ENCODE measurements at places on chromosomes 12 and 14.

DNA sequence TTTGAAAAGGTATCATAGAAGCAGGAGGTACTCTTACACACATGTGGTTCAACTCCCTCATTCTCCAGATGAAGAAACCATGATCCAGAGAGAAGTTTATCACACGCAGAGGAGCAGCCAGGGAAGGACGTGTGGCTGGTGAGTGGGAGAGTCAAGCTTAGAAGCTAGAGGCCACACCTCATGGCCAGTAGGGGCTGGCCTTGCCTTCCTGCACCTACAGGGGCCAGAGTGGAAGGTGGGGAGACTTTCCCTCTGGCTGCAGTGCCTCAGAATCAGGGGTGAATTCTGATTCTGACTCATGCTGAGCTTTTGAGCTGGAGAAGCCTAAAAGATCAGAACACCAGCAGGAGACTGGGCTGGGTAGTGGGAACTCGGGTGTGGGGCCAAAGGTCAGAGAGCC is 1067.9 kb downstream of the BCL11B start:
- no peak for DNase-seq

- DNase-seq: no peak
These were observed 319.5 kb upstream of the SFSWAP start for GRCh38 chr12:131391399-131391798.

GRCh38 chr14:99344051-99344758 is 72.2 kb upstream of the BCL11B start:
- no peak for DNase-seq

DNA sequence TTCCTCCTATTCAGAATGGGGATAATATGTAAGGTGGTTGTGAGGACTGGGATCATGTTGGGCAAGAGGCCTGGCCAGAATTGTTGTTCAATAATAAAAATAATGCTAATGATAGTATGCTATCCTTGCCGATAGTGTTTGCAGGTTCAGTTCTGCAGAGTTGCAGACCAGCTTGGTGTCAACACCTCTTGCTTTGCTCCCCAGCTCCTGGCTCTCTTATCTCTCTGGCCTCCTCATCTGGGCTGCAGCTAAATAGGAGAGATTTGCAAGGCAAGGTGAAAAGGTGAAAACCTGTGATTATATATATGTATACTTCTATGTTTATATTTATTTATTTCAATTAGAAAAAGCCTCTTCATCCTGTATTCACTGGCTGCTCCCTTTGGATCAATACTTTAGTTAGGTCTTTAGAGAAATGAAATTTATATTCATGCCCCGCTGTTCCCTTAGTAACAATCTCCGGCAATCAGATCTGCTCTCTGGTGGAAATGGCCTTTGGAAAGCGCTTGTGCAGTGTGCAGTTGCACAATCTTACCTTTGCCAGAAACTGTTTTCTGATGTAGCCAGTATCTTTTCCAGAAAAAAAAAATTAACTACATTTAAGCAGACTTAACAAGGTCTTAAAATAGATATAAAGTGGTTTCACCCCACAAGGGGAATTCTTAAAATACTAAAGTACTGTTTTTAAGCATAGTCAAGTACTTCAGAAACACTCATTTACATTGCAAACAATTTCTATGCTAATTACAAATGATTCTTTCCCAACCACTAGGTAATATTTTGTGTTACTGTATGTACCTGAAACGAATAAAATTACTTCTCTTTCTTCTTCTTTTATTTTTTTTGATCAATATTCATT is 19.1 kb upstream of the ACVR1B start:
- no peak for DNase-seq

- DNase-seq: no peak
These were observed 37.4 kb downstream of the PHLDA1 start for GRCh38 chr12:75994069-75994740.

DNA sequence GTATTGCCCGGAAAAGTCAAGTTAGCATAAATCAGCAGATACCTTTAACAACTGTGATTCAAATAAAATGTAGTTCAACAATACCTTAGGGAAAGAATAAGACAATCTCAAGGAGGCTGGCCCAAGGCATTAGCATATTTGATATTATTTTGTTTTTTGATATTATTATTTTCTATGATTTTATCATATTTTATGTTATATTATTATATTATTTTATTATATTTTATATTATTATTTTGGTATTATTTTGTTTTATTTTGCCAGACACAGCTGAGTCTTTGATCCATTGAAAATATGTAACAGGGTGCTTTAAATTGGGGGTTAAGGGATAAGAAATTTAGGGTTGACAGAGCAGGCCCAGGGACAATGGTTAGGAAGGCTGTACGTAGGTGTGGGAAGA is 607.9 kb upstream of the USP15 start:
- no peak for DNase-seq

DNA sequence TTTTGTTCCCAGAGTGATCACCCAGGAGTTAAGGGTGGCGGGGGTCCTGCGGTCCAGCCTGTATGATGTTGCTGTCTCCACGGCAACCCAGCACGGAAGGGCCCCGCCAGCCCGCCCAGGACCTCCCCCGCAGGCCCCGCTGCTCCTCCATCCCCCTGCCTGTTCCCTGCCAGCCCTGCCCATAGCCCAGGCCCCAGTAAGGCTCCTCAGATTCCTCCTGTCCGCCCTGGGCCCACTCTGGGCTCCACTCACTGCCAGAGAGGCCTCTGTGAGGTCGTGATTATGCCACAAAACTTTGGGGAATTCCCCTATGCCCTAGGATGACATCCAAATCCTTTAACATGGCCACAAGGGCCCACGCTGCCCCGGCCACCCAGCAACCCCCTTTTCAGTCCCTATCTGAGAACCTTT is 20.8 kb downstream of the HSP90AA1 start:
- DNase-seq: no peak

GRCh38 chr14:77043177-77043983 is 14.9 kb upstream of the IRF2BPL start:
- no peak for DNase-seq

DNA sequence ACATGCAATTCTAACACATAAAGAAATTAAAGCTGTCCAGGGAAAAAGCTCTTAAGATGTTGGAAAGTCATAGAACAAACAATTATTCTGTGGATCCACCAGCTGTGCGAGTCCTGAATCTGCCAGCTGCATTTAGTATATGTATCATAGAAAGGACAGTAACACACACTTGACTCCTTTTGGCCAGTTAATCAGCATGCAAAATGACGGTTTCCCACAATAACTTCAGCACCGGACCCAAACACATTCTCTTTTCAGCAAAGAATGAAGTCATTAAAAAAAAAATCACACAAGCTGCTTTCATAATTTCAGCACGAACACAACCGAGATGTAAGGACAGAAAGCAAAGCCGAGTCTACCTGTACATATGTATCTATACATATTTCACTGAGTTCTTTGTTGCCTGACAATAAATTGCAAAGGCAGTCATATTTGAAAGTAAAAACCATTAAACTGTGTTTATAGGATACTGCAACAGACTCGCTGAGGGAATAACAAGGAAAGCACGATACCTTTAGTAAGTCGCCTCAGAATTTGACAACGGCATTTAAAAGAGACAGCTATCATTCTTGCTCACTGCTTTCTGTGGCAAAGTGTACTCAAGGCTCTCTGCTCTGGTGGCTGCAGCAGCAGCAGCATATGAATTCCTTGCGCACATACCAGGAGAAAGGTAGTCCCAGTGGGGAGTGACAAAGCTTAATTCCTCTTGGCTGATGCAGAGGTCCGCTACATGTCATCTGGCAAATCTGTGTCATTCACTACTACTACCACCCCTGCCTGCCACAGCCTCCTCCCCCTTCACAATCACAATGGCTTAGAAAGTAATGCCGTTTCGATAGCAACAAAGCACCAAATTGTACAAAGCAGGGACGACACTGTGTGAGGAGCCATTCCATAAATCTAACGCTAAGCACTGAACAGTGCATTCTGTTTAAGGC is at the start of gene GRIP1:
Gene GRIP1, minus strand, starts transcription at position 739 of the 938 bp plus-strand sequence. Its CDS starts 172 bp downstream, at position 567.
- peak; percentile 66 for DNase-seq

- no peak for DNase-seq
These were observed 21.1 kb downstream of the PRKCH start for GRCh38 chr14:61342486-61342885.

Data from retina (tissue), 1 donor.